ENCODE measurements at places on chromosomes 7 and 10.

DNA sequence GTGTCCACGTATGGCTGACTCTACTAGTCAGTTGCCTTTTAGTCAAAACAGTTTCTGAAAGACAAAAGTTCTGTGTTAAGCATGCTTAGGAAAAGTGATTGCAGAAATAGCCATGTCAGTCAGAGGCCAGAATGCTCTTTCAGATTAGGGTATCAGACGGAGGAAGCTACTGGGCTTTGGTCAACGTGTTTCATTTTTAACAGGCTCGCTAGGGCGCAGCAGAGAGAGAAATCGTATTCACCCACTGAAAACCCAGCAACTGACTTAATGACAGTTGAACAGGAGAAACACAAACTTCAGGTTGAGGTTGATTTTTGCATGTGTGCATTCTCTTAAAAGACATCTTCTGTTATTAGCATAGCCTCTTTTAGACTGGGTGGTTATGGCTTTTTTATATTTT is 322.6 kb upstream of the KIAA1217 start:
- DNase-seq: peak; percentile 2

GRCh38 chr10:61439058-61439609 is 14.0 kb downstream of the TMEM26 start:
- no peak for DNase-seq

- DNase-seq: no peak
Measured at GRCh38 chr7:74012842-74013249, 15.1 kb upstream of the ELN start.

DNA sequence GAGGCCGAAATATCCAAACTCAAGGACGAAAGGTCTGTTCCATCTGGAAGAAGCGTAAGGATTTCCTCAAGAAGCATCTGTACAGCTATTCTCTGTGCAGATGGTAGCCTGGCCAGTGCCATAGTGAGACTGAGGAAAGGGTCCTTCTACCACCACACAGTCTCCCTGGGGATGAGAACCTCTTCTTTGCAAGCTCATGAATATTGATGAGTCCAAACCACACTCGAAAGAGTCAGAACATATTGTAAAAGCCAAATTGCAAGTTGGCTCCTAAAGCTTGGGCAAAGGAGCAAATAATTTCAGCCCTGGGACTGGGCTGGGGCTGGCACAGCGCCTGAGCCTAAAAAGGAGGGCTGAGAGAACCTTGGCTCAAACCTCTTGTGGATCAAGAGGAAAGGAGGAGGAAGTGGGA is 66.1 kb upstream of the PIP4K2A start:
- DNase-seq: no peak

- no peak for DNase-seq
Measured at GRCh38 chr10:69497231-69497561, 45.9 kb downstream of the TSPAN15 start.

DNA sequence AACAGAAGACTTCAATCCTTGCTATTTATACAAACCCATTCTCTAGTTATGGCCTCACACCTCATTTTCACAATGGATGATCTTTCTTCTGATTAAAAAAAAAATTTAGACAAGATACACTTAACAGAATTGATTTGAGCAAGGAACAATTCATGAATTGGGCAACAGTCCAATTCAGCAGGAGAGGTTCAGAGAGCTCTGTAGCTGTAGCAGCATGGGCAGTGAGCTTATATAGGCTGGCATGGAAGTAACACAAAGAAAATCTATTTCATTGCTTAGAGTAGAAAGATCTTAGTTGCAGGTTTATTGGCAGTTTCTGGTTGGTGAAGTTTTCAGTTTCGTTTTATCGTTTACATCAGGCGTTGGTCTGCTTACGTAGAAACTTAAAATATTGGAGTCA is 23.0 kb upstream of the LRGUK start:
- no peak for DNase-seq

GRCh38 chr7:111839261-111839660 is 277.0 kb upstream of the IMMP2L start:
- DNase-seq: no peak

DNA sequence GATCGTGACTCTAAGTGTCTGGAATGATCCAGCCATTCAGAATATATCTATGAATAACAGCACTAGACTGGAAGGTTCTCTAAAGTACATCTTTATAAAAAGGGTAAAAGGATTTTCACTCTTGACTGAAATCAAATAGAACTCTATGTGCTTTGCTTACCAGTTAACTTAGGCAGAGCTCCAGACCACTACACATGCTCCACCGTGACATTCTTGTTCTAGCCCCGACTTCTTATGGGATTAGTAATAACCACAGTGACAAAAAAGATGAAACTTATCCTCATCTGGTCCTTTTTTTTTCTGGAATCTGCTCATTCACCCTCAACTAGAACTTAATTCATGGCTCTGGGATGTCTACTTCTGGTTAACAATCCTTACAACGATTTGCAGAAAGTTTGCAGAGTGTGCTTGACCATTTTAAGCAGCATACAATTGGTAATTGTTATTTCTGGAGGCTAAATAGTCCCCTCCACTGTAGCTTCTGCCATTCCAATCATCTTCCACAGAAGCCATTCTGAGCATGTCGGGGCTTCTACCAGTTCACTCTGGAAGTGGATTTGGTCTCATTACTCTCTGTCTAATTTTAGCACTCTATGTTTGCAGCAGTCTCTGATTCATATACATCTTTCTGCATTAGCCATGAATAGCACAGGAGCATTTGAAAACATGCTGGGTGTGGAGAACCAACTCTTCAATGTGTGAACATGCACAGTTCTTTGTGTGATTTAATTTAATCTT is 163.7 kb upstream of the CDC14C start:
- no peak for DNase-seq

DNA sequence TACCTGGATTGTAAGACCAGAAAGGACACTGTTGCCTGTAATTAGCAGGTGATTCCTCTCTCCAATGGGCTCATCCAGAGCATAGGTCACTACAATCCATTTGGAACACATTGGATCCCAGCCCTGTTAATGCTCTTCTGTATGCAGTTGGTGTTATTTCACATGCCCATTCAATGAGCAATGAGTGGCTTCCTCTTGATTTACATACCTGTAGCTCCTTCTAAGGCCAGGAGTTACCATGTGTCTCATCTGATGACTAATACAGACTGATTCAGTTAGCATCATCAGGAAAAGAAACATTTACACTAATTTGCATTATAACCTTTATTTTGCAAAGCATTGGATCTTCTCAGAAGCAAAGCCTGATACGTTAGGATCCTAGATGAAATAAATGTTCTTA is 83.1 kb upstream of the NPVF start:
- no peak for DNase-seq

GRCh38 chr7:39816462-39817060 is 133.5 kb upstream of the CDK13 start:
- no peak for DNase-seq

DNA sequence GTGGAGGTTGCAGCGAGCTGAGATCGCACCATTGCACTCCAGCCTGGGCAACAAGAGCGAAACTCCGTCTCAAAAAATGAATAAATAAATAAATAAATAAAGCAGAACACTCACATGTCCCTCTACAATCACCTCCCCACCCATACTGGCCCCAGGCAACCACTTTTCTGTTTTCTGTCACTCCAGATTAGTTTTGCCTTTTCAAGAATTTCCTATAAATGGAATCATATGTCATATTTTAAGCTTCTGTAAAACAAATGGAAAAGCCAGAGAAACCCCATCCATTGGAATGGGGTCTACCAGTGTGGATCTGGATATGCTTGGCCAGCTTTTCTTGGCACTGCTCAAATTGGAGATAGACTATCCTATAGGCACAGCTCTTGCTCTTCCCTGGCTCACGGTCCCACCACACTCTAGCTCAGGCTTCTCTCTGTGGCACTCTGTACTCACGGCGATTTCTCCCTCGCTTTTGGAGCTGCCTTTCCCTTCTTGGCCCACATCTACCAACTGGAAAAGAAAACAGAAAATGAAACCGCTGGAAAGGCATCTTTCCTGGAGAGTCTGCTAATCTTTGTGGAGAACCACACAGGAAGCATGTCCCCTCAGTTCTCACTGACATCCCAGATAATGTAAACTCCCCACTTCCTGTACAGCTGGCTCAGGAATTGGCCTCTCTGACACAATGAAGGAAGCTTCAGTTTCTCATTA is 210.1 kb downstream of the JCAD start:
- no peak for DNase-seq

DNA sequence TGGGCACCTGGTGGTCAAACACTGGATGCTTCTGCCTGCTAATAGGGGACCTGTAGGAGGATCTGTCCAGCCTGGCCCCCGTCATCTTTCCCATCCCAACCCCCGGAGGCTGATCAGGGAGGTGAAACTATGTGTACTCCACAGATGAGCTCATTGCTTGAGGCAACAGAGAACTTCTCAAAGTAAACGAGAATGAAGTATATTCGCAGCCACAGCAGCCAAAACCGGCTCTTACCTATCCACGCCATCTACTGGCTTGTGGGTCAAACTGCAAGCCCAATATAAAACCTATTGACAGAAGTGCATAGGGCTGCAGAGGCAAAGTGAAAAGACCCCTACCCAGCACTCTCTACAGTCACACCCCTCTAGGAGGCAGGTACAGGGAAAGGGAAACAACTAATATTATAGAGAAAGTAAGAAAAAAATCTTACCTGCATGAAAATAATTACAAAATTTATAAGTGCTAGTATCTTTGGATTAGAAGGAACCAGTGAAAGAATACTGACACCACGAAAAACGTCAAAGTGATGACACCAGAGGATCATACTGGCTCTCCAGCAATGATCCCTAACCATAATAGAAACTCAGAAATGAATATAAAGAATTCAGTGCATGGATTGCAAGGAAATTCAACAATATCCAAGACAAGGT is 973.5 kb downstream of the ANKRD7 start:
- DNase-seq: peak; percentile 86

DNA sequence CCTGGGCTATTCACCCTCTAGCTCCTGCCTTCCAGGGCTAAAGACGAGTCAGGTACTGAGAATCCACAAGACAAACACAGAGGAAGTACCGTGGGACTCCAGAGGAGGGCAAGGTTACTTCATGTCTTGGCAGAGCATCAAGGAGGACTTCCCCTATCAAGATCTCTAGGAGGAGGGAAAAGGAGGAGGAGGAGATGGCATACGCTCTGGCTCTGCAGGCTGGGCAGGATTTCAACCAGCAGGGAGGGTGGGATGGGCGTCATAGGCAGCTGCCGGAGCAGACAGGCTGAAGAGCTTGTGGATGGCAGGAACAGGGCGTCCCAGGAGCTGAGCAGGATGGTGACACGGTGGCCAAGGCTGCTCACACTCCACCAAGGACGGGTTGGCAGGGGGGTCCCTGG is 21.3 kb downstream of the MDH2 start:
- DNase-seq: peak; percentile 48

- no peak for DNase-seq
Measured at GRCh38 chr10:50874723-50875122, 10.7 kb downstream of the A1CF start.

DNA sequence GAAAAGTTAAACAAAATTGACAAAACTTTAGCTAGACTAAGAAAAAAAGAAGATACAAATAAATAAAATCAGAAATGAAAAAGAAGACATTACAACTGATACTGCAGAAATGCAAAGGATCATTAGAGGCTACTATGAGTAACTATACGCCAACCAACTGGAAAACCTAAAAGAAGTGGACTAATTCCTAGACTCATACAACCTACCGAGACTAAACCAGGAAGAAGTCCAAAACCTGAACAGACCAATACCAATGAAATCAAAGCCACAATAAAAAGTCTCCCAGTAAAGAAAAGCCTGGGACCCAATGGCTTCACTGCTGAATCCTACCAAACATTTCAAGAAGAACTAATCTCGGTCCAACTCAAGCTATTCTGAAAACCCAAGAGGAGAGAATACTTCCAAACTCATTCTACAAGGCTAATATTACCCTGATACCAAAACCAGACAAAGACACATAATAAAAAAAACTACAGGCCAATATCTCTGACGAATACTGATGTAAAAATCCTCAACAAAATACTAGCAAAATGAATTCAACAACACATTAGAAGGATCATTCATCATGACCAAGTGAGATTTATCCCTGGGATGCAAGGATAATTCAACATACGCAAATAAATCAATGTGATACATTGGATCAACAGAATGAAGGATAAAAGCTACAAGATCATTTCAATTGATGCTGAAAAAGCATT is 20.3 kb downstream of the ELAPOR2 start:
- DNase-seq: peak; percentile 41

DNA sequence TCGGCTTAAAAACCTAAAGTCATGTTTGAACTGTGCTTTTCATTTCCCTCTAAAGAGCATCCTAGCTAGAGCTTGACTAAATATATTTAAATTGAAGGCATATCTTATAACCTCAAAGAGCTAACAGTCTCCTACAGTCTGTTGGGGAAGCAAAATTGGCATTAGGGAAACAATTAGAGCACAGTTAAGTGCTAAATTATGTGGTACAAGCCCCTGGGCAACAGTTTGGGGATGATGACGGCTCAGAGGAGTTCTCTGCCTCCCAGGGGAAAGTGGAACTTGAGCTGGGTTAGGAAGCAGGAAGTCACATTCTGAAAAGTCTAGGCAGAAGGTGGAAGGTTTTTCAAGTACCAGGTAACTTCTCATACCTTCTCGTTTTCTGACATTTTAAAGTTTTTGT is 18.6 kb upstream of the GOT1 start:
- DNase-seq: no peak

- peak; percentile 94 for DNase-seq
Measured at GRCh38 chr7:149125863-149126661, at the start of gene ZNF425. ZNF425 (minus strand) TSS chr7:149126324; CDS start chr7:149126213, 111 bp downstream.

GRCh38 chr7:120337308-120337907 is 64.4 kb downstream of the KCND2 start:
- DNase-seq: peak; percentile 38

DNA sequence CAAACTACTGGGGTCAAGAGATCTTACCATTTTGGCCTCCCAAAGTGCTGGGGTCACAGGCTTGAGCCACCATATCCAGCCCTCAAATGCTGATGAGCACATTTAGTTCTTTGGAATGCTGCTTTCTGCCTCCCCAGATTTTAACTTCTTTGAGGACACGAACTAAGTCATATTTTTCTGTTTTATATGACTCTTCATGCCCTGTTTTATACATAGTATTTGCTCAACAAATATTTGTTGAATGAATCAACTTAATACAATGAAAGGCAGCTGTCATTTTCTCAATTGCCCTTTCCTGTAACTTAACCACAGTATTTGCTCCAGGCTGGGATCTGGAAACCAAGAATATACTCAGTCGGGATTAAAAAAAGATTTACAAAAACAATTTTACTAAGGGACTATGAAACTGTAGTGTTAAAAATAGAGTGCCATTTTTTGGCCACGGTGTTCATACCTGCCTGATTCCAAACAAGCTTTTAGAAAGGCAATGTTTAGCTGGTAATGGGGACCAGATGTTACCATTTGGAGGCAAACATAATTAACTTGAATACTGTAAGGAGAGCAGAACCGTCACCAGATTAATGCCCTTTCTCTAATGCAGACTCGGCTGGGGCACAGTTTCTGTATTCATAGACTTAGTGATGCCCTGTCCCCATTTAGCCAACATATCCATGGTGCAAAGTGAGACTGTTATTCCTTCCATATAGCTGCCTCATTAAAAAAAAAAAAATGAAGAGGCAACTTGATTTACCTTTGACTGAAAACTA is 117.6 kb downstream of the NRP1 start:
- DNase-seq: peak; percentile 20

DNA sequence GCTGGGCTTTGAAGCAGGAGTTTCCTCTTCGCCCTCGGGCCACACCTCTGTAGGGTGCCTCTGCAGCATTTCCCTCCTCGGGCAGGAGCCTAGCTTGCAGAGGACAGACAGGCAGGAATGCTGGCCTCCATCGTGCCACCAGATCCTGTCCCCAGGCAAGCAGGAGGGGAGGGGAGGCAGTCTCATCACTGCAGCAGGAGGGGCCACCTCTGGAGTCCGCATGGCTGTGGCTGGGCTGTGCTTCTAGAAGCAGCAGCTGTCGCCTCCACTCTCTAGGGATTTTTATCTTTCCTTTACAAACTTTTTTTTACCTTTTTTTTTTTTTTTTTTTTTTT is 181.4 kb downstream of the CUX1 start:
- no peak for DNase-seq

Data from NCI-H82 (cell line).